ENCODE measurements at places on chromosomes 5 and 9.

GRCh38 chr5:84191281-84191680 lies 193.4 kb downstream of the EDIL3 start:
- DNase-seq: no peak

DNA sequence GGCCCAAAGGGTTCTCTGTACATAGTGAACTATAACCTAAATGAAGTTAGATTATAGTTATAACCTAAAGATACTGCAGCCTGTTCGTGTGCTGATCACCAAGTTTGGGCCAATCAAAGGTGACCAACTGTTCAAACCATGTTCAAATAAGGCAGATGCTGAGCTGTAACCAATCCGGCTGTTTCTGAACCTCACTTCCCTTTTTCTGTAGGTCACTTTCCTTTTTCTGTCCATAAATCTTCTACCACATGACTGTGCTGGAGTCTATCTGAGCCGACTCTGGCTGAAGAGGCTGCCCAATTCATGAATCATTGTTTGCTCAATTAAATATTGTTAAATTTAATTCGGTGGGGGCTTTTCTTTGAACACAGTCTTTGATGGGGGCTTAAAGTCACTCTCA lies 1920.2 kb downstream of the MAT2B start:
- DNase-seq: no peak

GRCh38 chr9:131499254-131499767 lies 3.4 kb upstream of the POMT1 start:
- no peak for DNase-seq

DNA sequence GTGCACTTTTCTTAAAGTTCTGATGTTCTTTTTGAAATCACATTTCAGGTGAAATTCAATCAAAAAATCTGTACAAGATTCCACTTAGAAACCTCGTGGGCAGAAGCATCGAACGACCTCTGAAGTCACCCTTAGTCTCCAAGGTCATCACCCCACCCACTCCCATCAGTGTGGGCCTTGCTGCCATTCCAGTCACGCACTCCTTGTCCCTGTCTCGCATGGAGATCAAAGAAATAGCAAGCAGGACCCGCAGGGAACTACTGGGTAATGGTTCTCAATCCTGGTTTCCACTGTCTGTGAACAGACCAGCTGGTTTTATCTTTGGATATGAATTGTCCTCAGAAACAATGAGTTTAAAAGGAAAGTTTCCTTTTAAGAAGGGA lies 8.1 kb upstream of the SLC2A8 start:
- no peak for DNase-seq

DNA sequence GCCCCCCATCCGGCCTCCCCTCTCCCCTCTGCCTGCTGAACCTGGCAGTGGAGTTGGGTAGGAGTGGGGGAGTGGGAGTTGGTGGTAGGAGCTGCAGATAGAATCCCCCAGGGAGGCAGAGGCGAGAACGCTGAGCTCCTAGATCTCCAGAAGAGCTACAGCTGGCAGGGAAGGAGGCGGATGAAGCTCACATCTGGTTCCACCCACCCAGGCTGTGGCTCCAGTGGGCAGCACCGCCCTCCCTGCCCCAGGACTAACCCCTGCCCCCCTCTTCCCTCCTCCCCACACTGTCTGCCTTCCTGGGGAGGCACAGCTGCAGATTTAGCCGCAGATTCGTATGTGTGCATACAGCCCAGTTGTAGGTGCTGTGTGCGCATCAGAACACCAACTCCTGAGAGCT lies 34.2 kb downstream of the C9orf50 start:
- no peak for DNase-seq

DNA sequence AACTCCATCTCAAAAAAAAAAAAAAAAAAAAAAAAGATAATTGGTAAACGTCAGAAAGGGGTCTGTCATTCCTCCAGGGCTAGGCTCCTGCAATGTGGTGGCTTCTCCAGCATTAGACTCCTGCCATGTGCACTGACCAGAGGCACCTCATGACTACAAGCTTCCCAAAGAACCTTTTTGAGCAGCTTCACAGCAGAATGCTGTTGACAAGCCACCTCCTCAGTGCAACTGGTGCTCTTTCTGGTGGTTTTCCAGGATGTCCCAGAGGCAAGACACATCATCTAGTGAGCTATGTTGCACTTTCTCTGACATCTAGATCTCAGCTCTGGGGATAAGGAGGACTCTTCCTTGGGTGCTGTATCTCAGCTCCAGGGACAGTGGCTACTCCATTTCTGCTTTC lies 11.6 kb downstream of the RPL37 start:
- DNase-seq: no peak

GRCh38 chr9:70525519-70525918 lies 111.1 kb upstream of the KLF9 start:
- DNase-seq: no peak

DNA sequence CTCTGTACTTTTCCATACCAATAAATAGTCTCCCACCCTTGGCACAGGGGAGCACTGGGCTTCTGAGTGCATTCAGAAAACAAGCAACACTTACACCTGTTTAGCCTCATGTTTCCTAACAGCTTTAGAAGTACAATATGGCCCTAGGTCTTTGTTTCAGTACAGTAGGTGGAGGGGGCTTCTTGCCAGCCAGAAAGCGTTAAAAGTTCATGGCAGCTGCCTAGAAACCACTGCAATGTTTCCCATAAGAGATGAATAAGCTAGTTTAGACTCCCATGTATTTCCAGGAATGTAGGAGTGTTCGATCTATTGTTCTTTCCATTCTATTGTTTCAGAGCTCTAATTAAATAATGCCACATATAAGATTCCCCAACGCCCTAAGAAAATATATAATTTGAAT lies 444.8 kb downstream of the ARHGEF28 start:
- DNase-seq: no peak

- DNase-seq: no peak
These were observed 14.3 kb downstream of the SYK start for GRCh38 chr9:90815944-90816357.

DNA sequence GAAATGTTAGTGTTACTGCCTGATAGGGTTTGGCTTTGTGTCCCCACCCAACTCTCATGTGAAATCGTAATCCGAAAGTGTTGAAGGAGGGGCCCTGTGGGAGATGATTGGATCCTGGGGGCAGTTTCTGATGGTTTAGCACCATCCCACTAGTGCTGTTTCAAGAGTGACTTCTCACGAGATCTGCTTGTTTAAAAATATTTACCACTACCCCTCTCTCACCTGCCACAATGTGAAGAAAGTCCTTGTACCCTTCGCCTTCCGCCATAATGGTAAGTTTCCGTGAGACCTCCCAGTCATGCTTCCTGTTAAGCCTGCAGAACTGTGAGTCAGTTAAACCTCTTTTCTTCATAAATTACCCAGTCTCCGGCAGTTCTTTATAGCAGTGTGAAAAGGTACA lies 2.6 kb upstream of the RFX3 start:
- peak; percentile 78 for DNase-seq

DNA sequence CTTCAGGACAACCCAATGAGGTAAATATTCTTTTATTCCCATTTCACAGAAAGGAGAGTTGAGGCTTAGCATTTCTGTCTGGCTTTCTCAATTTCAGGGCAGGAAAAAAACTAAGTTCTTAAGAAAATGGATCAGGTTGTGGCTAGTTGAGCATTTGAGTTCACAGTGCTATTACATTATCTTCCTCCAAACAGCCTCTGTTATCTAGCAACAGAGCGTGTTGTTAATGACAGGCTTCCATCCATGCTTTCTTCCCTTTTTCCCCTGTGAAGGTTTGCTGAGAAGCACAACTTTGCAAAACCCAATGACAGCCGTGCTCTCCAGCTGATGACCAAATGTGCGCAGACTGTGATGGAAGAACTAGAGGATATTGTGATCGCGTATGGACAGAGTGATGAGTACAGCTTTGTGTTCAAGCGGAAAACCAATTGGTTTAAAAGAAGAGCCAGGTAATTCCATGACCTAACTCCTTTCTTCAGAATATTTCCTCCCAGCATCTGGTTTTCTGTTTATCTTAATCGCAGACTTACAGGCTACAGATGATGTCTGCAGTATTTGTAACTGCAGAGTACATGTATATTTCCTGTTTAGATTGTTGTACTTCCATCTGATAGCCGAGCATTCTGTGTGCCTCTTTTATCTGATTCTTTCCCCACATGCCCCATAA lies 1.5 kb downstream of the THG1L start:
- DNase-seq: no peak

DNA sequence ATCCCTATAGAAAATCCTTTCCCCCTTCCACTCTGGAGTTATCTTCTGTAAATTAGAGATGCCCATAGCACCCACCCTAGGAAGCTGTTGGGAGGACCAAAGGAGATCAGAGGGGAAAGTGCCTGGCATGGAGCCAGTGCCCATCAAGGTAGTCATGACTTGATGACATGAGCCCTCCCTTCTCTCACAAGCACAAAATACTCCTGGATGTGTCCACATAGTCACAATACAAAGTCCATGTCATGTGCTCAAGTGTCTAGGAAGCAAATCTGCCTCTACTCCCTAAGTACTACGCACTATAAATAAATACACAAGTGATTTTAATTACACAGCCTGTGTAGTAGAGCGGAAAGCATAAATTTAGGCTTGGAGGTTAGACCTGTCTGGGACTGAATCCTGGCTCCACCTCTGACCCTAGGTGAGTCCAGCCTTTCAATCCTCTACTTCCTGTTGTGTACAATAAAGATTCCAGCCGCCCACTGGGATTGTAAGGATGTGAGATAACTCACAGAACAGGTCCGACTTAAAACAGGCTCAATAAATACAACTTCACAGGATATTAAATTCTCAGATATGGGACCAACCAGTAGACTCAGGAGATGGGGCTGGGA lies 30.6 kb downstream of the TTC39B start:
- no peak for DNase-seq

DNA sequence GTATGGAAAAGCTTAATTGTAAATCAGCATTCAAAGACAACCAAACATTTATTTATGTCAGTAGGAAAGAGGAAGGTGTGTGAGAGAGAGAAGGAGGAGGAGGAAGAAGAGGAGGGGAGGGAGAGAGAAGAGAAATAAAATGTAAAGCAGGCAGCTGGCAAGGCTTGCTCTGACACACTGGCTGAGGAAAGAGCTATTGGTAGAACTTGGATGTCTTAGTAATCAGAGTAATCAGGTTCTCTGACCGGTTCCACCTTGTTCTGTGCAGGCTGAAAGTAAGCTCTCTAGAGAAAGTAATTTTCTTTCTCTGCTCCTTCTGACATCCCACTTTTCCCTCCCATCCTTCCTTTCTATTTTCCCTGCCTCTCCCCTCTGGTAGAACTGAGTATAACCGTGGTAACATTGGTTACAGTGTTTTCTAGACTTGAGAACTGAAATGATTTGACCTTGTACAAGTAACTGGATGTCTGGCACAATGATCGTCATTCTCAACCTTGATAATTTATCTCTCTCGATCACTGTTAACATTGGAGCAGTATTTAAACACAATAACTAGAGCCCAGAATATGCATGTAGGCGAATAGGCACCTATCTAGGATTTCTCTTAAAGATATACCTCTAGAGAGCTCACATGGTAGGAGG lies 33.3 kb downstream of the TLE4 start:
- DNase-seq: no peak

DNA sequence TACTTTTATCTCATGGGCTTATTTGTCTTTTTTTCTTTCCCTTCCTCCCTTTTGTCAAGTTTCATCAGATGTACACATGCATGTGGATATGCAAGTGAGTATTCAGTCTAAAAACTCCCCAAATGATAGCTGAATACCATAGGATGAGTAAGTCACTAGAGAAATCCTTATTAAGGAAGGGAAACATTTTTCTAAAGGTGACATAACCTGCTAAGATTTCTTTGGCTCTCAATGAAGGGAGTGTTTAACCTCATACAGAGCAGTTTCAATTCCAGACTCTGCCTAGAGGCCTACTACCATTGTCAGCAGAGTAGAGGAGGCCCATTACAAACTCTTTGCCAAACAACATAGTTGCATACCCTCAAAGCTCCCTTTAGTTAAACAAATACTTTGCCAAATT lies 192.4 kb downstream of the ARHGEF28 start:
- DNase-seq: no peak

DNA sequence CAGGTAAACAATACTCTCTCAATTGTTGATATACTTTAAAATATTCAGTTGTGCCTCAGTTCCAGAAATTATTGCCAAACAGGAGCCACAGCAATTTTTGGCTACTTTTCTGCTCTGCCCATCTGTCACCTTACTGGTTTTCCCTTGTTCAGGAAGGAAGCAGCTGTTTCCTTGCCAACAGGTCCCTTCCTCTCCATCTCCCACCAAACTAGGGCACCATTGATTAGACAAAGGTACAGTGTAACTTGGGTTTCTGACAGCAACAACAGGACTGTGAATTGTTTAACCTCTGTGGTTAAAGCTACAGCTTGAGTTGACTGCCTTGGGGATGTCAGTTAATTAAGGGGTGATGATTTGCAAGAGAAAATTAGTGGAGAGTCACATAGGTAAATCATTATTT lies 76.9 kb downstream of the PIP5K1B start:
- DNase-seq: no peak

- no peak for DNase-seq
These were observed 61.6 kb downstream of the CXXC5 start for GRCh38 chr5:139709582-139710318.

- no peak for DNase-seq
These were observed 191.6 kb downstream of the PLK2 start for GRCh38 chr5:58268268-58268667.

GRCh38 chr9:117072216-117072615 lies 342.6 kb downstream of the ASTN2 start:
- DNase-seq: no peak

DNA sequence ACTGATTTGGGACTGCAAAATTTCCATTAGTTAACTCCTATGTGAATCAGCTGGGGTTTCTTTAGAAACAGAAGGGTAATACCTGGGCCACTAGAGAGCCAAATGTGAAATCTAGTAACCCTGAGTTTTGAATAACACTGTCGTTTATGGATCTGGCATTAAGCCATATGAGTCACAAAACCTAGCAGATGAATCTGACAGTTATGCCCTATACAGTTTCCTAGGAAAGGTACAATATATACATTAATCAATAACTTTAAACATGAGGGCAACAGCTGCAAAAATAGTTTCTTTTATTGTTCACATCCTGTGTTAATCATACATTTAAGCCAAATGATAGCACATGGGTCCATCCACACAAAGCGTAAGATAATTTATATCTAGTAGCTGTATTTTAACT lies 56.9 kb downstream of the PAM start:
- DNase-seq: no peak

DNA sequence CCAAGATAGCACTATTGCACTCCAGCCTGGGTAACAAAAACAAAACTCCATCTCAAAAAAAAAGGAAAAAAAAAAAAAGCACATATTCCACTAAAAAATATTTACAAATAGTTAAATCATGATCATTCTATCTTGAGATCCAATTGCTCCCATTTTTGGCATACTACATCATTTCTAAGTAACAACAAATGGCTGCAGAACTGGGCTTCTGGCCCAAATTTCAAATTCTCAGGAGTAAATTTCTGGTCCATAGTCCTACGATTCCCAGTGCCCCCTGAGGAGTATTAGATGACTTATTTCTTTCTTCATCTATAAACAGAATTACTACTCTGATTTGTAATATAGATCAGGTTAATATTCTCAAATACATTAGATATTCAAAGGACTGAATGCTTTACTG lies 62.1 kb downstream of the CEMIP2 start:
- DNase-seq: no peak
